Stimulated activated CD4-positive, alpha-beta T cell treated with anti-CD3 and anti-CD28 coated beads, Interleukin-4, amount 100 ng/mL, for 1 hour (primary cell): ENCODE measurements at places on chromosomes 7 and 10.

- no peak for DNase-seq
These were observed 1142.9 kb upstream of the SORCS1 start for GRCh38 chr10:108307250-108307924.

GRCh38 chr7:74410772-74411171 lies 42.9 kb upstream of the GTF2IRD1 start:
- DNase-seq, result no peak

DNA sequence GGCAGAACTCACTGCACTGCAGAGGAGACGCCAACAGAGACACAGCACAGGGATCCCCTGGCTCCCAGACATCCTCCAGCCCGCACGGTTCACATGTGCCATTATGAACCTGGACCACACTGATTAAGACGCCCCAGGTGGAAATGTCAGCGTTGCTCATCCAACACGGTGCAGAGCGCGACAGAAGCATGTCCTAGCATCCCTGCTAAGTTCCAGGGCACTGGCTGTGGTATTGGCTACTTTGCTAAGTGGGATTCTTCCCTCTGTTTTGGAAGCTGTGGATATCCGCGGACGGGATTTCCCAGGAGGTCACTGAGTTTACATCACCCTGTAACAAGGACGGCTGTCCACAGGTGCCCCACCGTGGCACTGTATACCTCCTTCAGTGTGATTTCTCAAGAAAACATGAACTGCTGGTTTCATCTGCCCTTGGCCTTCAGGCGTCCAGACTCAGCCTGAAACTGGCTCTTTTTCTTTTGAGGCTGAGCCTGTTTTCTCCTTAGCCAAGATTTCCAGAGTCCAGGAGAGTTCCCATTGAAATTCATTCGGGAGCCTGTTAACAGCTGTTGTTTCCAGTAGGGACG lies 324.0 kb downstream of the WDR37 start:
- no peak for DNase-seq

DNA sequence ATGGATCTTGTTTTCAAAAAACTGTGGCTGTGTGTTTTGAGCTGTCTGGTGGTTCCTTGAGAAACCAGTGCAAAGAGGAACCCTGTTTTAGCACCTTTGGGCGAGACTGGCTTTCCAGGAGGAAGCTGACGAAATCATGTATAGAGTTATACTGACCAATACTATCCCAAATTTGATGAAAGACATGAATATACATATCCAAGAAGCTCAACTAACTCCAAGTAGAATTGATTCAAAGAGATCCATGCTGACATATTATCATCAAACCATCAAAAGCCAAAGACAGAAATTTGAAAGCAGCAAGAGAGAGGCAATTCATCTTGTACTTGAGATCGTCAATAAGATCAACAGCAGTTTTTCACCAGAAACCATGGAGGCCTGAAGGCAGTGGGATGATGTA lies 610.7 kb downstream of the DNAJB6 start:
- DNase-seq, result no peak

DNA sequence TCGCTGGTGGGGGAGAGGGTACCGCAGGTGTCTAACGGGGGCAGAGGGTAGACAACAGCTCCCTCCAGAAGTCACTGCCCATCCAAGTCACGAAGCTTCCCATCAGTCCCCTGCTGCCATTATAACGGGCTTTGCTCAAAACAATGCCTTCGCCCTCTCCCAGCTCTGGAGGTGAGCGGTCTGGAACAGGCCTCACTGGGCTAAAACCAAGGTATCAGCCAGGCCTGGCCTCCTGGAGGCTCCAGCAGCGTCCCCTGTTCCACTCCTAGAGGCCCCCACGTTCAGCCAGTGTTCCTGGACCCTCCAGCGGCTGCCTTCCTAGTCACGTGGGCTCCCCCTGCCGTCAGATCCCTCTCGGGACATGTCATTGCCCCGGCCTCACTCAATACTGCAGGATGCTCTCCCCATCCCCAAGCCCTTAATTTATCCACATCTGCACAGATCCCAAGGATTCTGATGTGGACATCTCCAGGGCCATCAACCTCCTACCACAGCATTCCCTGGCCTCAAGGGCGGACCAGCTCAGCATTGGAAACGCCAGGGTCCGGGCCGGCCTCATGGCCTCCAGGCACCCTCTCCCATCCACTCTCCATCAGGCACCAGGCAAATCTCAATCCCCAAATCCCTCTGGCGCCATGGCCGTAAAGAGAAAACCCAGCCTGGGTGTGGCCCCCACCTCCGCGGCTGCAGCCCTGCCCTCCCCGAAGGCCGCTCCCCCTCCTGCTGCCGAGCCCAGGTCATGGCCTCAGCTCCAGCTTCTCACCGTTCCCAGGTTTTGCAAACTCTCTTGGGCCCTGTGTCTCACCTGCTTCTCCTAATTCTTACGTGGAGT lies 104.1 kb upstream of the FAM20C start:
- DNase-seq, result no peak

DNA sequence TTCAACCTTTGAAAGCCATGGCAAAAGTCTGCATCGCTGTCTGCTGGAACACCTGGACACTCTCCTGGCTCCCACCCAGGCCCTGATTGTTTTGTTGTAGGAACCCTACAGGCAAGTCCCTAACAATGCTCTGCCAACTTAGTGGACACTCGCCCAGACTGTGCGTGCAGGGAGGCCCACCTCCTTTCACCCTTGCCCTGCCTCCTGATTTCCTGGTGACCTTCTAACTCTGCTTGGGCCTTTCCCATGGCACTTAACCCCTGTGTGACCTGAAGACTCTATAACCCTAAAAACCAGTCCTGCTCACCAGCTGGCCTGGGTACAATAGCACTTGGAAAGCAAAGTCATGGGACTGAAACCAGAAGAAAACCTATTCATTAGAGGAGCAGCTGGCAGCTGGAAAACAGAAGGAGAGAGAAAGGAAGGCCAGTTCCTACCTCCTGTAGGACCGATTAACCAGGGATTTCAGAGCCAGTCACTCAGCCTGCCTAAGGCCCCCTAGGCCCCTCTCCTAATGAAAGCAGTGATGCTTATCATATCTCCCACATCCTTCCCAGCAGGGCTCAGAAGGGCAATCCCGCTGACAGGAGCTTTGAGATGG lies 82.7 kb upstream of the KMT2E start:
- no peak for DNase-seq

GRCh38 chr7:102125127-102125596 lies 161.5 kb upstream of the SH2B2 start:
- no peak for DNase-seq

DNA sequence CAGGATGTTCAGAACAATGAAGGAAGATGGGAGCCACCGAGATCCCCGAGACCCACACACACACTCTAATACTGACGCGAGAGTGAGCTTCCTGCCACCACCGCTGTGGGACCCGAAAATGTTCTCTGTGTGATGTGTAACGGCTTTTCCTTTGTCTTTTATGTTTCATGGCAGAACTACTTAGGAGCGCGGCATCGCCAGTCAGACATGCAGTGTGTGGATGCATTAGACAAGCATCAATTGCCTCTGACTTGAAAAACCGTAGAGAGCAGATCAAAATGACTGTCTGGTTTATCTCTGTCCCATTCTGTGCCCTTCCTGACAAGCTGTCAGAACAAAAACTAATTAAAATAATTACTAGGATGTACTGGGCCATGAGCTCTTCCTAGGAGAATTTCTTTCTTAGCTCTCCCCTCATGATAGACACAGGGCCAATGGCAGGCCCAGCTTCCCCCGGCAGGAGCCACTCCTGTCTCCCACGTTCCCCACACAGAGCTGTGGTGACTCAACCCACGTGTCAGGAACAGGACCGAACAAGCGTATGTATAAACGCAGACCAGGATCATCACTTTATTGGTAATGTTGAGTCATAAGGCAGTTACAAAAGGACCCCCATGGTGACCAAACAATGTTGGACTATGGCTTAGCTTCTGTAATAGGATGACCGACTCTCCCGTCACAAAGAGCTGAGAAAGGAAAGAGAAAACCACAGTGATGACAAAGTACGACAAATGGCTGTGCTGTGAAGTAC lies 705.0 kb downstream of the PARD3 start:
- no peak for DNase-seq

- DNase-seq, result peak; percentile 14
These were observed 27.6 kb downstream of the WDR86 start for GRCh38 chr7:151382079-151382885.

- DNase-seq, result no peak
These were observed 728.0 kb downstream of the PARD3 start for GRCh38 chr10:34087095-34087418.

GRCh38 chr7:158244430-158244829 lies 343.2 kb downstream of the PTPRN2 start:
- DNase-seq, result no peak

GRCh38 chr7:43666938-43667337 lies 62.4 kb downstream of the COA1 start:
- DNase-seq, result no peak

DNA sequence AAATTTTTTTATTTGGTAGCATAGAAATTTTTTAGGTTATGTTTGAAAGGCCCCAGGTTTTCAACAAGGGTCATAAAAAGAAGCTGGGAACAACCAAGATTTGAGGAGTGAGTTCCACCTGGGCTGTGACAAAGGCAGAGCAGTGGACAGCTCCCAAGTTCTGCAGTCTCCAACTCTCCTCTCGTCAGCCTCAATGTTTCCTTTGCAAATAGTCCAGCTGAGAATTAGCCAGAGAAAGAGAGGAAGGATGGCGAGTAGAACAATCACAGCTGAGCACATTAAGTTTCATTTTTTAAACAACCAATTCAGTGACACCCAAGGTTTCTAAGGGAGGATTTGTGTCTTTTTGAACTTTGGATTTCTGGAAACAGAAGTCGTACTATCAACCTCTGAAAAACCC lies 143.2 kb downstream of the NRCAM start:
- DNase-seq, result no peak

- DNase-seq, result peak; percentile 55
These were observed 32.2 kb downstream of the DNAJB12 start for GRCh38 chr10:72322280-72323058.

GRCh38 chr10:9228771-9229170 lies 1174.3 kb downstream of the GATA3 start:
- no peak for DNase-seq

- DNase-seq, result no peak
These were observed 23.7 kb downstream of the PRKAR2B start for GRCh38 chr7:107068156-107068555.

- peak; percentile 16 for DNase-seq
These were observed 9.7 kb downstream of the MDFIC start for GRCh38 chr7:114931656-114932011.

- no peak for DNase-seq
These were observed 37.4 kb downstream of the PRKAG2 start for GRCh38 chr7:151839451-151839921.

DNA sequence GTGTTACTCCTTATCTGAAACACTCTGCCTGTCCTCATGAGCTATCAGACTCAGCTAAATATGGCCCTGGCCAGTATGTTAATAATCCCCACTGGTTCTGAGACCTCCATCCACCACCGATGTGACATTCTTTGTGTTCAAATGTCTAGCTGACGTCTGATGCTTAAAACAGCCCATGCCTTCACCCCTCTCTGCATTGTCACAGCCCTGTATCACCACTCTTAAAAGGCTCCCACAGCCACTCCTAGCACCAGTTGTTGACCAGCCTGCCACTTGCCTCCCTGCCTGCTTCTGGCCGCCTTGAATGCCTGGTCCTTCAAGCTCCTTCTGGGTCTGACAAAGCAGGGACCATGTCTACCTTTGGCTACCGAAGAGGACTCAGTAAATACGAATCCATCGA lies at the start of gene LMOD2:
Gene LMOD2 (plus strand): TSS at position 253 of the 400 bp plus-strand sequence. CDS start 98 bp downstream, at position 351.
- DNase-seq, result no peak

GRCh38 chr10:121624836-121625486 lies 26.7 kb upstream of the FGFR2 start:
- DNase-seq, result no peak

- DNase-seq, result no peak
These were observed 348.5 kb downstream of the GRID1 start for GRCh38 chr10:86017841-86018734.

GRCh38 chr7:131106681-131107336 lies 220.9 kb upstream of the MKLN1 start:
- DNase-seq, result peak; percentile 49

GRCh38 chr10:84837877-84838276 lies 509.5 kb downstream of the CCSER2 start:
- DNase-seq, result no peak

DNA sequence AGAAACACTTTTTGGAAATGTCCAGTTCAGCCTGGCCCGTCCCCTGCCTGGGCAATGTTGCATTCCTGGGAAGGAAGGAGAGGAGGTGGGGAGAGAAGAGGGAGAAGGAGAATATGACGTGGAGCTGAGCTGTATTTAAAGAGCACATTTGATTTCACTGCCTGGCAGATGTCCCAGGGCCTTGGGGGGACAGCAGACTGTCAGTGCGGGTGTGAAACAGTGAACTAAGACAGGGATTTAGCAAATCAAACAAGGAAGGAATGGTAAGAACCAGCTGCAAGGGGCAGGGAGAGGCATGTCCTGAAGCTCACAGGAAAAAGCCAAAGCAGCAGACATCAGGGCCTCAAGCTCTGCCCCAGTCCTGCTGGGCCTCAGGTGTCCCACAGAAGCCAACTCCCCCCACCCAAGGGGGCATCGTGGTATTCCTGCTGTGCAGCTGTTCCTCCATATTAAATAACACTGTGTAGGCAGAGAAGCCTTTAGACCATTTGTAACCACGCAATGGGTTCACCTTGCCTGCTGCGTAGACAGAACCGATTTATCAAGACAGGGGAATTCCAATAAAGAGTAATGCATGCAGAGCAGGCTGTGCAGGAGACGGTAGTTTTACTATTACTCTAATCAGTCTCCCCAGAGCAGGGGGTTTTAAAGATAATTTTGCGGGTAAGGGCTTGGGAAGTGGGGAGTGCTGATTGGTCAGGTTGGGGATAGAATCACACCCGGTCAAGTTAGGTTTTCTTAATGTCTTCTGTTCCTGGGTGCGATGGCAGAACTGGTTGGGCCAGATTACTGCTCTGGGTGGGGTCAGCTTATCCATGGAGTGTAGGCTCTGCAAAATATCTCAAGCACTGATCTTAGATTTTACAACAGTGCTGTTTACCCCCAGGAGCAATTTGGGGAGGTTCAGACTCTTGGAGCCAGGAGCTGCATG lies 18.3 kb downstream of the LEP start:
- no peak for DNase-seq

DNA sequence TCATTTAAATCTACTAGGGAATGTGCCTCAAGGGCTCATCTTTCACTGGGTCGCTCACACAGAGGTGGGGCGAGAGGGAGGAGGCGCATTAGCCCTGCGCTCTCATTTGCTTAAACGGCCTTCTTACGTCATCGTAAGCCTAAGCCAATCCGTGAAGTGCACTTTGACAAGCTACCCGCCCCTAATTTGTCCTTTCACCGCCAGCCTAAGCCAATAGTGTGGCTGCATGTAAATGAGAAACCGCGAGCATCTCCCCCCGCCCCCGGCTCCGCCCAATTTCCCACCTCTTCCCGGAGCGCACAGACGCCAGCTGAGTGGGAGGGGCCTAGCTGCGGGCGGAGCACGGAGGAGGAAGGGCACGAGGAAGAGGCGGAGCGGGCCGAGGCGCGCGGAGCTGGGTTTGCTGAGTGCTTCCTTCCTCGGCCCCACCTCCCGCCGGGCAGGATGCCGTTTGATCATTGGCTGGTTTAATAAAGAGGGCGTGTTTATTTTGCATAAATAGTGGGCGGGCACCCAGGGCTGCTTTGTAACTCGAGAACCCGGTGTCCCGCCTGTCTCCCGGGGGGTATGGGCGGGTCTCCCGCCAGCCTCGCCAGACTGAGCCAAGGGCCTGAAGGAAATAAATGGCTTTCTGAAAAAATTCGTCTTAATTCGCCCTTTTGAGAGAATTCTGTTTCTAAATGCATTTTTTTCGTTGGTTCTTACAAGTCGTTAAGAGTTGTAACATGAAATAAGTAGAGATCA lies 289.6 kb upstream of the NFE2L3 start:
- DNase-seq, result peak; percentile 70

GRCh38 chr10:76868098-76868977 lies 769.3 kb downstream of the KCNMA1 start:
- no peak for DNase-seq

- DNase-seq, result no peak
These were observed 16.1 kb upstream of the PALD1 start for GRCh38 chr10:70462349-70462984.
